Omental fat pad (tissue), 4 donors: ENCODE measurements at places on chromosomes 4 and X.

GRCh38 chr4:53703267-53703655 is 112.0 kb upstream of the LNX1 start:
- no peak for DNase-seq

GRCh38 chr4:2462218-2462991 is 6.5 kb upstream of the RNF4 start:
- no peak for DNase-seq

DNA sequence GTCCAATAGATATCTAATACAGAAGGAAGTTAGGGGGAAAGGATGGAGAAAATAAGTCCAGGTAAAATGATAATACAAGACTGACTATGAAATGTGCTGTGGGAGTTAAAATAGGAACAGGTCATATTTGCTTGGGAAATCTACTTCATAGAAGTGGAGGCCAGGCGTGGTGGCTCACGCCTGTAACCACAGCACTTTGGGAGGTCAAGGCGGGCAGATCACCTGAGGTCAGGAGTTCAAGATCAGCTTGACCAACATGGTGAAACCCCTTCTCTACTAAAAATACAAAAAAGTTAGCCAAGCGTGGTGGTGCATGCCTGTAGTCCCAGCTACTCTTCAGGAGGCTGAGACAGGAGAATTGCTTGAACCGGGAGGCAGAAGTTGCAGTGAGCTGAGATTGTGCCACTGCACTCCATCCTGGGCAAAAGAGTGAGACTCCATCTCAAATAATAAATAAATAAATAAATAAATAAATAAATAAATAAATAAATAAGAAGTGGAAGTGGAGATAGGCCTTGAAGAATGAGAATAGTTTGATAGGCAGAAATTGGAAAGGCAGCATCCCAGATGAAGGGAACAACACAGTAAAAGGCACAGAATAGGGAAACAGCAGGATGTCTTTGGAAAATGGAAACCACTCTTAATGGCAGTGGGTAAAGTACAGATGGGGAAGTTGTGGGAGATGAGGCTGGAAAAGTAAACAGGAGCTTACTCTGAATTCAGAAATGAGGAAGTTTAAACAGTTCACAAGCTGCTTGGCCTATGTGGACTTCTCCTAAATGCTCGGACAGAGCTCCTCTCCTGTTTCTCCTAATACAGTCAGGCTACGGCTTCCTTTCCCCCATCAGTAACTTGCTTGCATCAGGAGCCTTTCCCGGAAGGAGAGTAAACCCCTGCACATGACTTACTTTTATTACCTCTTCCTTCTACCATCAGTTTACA is 15.1 kb upstream of the GK start:
- no peak for DNase-seq

DNA sequence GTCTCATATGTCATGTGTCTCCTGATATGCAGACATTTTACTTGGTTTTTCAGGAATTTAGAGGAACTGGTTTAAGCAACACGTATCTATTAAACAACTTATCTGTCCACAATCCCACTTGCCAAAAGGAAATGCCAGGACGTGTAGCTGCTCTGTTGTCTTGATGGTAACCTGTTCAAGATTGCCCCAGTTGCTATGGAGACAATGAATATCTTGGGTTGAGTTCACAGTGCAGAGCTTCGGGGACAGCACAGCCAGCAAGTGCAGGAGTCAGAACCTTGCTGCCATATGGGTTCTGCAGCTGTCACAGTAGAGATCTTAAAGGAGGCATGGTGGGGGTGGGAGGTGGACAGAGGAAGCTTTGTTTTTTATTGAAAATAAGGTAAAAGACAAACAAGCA is 28.7 kb upstream of the FAM9B start:
- DNase-seq, result no peak

DNA sequence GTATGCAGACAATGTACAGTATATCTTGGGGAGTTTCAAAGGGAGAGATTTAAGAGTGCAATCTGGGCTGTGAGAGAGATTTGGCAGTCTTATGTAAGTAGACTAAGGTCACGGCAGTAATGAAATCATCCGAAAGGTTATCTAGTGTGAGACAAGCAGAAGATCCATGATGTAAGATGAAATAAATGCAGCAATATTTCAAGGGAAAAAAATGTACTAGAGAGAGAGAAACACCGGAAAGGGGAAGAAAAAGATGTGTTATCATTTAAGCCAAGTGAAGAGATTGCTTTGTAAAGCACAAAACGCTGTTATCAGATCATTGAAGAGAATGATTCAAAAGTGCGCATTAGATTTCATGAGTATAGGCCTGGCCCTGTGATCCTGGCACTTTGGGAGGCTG is 88.4 kb upstream of the GUCY1A1 start:
- DNase-seq, result no peak

- no peak for DNase-seq
Measured at GRCh38 chrX:152904151-152905080, 6.5 kb downstream of the ZNF185 start.

DNA sequence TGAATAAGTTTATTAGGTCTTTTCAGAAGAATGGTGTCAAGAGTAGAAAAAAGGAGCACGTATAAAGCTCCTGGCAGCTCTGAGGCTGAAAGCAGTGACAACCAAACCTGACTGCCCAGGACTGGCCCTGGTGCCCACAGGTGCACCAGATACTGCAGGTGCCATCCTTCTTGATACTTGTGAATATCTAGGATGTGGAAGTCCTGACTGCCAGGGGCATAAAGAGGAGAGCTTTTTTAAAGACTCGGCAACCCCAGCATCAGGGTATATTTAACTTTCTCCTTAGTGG is 60.7 kb downstream of the TMEM150C start:
- DNase-seq, result no peak

DNA sequence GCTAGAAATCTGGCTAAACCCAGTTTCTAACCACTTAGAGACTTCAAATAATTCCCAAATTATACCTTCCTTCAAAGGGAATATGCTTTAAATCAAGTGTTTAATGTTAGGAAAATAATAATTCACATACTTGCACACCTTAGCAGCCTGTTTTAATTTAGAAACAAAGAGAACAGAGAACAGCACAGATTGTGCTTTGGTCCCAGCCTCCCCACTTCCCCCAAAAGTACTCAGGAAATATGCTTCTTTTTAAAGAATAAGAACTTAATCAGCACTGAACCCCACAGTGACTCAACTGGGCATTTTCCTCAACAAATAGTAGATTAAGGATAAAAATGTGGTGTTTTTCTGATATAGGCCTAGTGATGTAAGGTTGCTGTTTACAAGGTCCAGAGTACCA is 295.8 kb downstream of the GBA3 start:
- no peak for DNase-seq

GRCh38 chr4:118173126-118173525 is 138.8 kb downstream of the NDST3 start:
- DNase-seq, result no peak

DNA sequence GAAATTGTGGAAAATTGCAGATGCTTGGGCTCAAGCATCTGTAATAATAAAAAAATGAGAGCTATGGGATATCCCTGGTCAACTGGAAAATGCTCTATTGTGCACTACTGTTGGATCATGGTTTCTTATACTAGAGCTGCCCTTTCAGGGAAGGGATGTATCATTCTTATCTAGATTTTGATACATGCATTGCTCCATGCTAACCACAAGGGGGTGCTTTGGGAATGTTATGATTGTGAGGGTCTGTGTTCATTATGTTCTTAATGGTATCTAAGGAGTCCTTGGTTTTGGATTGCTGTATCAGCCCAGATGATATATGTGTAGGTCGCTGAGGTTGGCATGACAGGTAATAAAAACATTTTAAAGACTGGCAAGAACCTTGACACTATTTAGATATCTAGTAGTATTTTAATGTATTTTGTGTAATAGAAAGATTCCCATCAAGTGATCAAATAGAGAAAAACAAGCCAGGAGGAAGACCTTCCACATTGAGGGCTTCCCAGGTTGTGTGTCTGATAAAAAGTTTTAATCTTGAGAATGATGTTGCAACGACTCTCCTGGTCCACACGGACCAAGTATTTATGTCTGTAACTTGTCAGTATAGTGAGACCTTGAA is 49.2 kb upstream of the TLR2 start:
- no peak for DNase-seq

DNA sequence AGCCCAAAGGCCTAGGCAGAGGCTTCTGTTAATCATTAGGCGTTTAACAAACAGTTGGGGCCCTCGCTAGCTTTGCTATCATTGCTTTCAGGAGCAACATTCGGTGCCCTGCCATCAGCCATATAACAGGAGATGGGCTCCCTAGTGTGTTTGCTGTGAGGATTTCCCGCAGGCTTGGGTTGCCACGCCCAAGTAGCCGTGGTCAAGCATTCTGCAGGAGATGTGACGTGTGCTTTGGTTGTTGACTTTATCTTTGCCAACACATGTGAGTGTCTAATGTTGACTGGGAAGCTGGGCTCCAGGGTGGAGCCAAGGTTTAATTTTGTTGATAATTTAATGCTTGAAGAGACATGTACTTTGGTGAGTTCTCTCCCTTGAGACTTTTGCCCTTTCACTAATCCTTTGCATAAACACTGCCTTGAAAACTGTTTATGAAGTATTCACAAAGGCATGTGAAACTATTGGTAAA is 184.6 kb upstream of the KIT start:
- no peak for DNase-seq

DNA sequence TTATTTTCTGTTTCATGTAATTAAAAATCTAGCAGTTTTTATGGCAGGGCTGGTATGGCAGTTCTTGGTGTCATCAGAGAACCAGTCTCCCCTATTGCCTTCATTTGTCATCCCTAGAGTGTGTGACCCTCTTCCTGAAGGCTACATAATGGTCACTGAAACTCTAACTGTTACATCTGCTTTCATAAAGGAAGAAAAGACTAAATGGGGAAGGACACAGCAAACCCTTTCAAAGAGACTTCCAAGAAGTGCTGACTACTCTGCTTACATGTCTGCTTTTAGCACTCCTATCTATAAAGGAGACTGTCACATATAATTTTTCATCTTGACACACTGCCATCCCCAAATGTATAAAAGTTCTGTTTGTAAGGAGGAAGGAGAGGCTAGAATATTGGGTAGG is 105.9 kb upstream of the DIAPH2 start:
- no peak for DNase-seq

DNA sequence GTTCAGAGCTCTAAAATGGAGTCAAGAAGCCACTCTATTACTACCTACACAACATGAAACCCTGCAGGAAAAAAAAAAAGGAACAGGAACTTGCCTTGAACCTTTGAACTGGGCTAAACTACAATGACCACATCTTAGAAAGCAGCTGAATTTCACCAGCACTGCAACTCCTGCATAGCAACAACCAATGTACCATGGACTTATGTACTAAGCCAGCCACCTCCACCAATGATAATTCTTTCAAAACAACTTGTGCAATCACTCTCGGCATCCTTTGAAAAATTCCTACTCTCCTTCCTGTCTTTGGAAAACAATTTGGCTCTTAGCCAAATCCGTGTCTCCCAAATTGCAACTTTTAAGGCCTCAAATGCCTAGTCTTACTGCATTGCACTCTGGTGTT is 26.8 kb upstream of the FMR1 start:
- DNase-seq, result no peak

GRCh38 chrX:46547857-46548256 is 2.6 kb upstream of the ZNF674 start:
- DNase-seq, result no peak

DNA sequence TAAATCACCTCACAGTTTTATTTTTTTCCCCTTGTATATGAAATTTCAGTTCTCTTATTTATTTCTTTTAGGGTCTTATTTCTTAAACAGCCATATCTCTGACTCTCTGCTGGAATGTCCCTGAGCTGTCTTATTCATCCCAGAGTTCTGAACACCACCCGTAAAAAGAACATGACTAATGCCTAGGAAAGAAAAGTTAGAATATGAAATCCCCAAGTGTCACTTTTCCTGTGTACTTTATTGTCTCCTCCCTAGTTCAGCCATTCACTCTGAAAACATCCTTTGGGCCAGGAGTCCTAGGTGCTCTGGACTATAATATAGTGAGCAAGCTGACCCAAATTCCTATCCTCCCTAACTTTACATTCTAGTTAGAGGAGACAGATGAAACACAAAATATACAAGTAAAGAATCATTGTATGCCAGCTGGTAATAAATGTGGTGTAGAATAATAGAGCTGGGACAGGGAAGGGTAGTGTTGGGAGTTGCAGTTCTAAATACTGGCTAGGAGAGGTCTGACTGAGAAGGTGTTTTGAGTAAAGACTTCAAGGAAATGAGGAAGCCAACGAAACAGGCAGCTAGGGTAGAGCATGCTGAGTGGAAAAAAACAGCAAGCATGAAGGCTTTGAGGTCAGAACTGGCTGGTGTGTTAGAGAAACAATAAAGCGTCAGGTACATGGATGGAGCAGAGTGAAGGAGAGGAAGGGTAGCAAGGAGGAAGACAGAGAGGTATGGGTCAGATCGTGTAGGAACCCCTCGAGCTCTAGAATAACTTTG is 40.6 kb upstream of the FTHL17 start:
- no peak for DNase-seq

GRCh38 chr4:149723065-149723464 is 92.6 kb downstream of the IQCM start:
- DNase-seq, result no peak

GRCh38 chrX:154507673-154508383 is 8.2 kb downstream of the FAM3A start:
- no peak for DNase-seq

GRCh38 chrX:124504111-124504983 is 158.0 kb downstream of the SH2D1A start:
- no peak for DNase-seq

- no peak for DNase-seq
Measured at GRCh38 chr4:41752081-41752836, 3.7 kb upstream of the PHOX2B start.

DNA sequence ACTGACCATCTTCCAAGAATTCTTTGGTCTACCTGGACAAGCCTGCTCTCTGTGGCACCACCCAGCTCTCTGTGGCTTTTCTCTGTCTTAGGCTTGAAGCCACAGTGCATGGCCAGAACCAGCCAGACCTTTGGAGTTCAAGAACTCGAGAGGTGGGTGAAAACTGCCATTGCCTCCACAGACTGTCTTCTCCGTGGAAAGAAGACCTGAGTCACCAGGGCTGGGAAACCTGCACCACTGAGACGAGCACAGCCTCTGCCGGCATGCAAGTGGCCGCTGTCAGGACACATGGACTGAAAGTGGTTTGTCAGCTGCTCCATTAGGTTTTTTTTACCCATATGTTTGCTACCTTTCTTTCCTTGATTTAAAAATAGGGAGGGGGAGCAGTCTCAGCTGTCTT is 74.5 kb downstream of the MGST2 start:
- DNase-seq, result no peak

- DNase-seq, result no peak
Measured at GRCh38 chr4:37682701-37683401, 3.3 kb downstream of the RELL1 start.

DNA sequence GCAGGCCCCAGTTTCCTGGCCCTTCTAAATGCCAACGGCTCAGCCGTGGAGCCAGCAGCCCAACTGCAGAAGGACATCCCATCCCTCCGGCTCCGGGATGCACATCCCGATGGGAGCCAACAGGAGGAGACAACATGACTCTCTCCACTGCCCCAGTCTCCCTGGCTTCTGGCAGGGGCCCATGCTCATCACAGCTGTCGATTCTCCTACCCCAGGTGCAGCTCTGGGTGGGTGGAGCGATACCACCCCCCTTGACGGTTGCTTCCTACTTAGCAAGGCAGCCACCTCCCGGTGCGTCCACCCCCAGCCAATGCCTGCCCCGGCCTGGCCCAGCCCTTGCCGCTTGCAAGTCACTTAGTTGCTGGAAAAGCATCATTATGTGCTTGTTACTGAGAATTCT is 19.5 kb downstream of the ZNF275 start:
- DNase-seq, result no peak
